ENCODE measurements at places on chromosomes 16 and 17.

DNA sequence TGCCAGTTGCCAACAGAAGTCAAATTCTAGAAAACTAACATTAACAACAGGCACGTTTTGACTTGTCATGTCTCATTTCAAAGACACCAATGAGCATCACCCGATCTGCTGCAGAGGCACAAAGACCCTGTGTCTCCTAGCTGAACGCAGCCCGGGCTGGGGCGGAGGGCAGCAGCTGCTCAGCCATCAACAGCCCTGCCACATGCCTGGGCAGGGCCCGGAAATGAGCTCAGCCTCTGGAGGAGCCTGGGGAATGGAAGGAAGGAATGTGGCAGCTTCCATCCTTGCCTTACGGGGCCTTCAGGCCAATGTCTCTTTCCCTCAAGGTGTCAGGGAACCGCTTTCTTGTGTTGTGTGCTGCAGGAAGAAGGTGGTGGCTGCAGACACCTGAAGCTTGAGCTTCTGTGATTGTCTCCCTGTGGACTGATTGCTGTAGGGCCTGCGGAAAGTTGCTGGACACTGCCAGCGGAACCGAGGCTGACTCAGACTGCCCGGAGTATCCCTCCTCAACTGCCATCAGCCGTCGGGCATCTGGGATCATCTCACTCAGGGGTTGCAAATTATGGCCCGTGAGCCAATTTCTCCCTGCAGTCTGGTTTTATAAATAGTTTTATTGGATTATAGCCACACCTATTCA, 7.3 kb downstream of the CDH13 start:
- peak; percentile 67 for DNase-seq

GRCh38 chr17:75096082-75096625, 8.4 kb downstream of the SLC16A5 start:
- DNase-seq, result peak; percentile 61

- DNase-seq, result no peak
Measured at GRCh38 chr17:5896215-5896614, 174.0 kb upstream of the WSCD1 start.

- no peak for DNase-seq
Measured at GRCh38 chr16:29893553-29893952, 5.8 kb downstream of the SEZ6L2 start.

DNA sequence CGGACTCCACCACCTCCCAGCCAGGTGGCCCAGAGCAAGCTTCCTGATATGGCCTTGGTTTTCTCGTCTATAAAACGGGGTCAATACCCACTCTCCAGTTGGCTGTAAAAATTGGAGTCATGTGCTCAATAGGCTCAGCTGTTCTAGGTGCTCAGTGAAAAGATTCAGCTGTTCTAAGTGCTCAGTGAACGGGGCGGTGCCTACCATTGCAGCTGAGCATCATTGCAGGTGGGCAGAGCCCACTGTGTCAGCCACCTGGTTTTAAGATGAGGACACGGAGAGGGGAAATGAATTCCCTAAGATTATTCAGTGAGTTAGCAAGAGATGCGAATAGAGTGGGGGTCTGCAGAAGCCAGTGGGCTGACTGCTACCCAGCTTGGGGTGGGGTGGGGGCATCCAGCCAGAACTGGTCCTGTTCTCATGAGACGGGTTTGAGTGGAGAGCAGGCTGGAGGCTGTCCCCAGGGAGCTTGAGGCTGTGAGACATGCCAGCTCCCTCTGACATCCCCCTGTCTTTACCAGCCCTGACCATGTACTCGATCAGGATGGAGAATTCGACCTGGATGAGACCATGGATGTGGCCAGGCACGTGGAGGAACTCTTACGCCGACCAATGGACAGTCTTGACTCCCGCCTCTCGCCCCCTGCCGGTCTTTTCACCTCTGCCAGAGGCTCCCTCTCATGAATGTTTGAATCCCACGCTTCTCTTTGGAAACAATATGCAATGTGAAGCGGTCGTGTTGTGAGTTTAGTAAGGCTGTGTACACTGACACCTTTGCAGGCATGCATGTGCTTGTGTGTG, 21.9 kb downstream of the STAT5A start:
- DNase-seq, result no peak

GRCh38 chr17:63398680-63399079, 47.4 kb downstream of the CYB561 start:
- DNase-seq, result no peak

GRCh38 chr17:43881758-43882505, 25.4 kb downstream of the MPP2 start:
- no peak for DNase-seq

DNA sequence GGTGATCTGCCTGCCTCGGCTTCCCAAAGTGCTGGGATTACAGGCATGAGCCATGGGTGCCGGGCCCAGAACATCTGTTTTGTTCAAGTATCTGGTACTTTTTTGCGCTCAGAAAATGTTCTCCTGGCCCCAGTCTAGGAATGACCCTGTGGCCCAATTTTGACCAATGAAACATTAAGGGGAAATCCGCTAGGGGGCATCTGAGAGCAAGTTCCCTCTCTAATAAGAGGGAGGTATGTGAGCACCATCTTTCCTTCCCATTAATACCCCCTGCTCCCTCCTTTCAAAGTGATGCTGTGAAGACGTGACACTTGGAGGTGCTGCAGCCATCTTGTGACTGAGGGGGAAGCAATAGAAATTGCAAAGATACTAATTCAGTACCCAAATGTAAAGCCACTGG, 16.5 kb upstream of the CLEC3A start:
- DNase-seq, result no peak

- DNase-seq, result no peak
Measured at GRCh38 chr17:37259030-37259735, 116.6 kb upstream of the C17orf78 start.

DNA sequence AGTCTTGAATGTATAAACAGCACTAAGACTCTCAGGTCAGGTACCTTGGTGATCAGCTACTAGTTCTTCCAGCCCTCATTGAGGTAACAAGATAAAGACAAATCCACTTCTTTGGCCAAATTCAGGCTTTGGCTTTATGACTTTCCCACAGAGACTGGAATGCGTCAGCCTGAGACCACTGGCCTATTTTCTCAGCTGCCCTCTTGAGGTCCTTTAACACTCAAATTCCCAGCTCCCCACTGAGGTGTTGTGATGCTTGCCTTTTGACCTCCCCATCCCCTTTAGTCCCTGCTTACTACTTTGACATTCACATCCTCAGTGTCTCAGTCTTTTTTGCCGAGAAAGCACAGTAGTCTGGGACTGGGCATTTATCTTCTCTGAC, 10.6 kb downstream of the TNFAIP1 start:
- no peak for DNase-seq

All from left hindlimb (tissue), 1 donor.